ENCODE measurements at places on chromosomes 16 and 17.

- DNase-seq = no peak
These were observed 12.3 kb upstream of the FAM83G start for GRCh38 chr17:19016881-19017280.

DNA sequence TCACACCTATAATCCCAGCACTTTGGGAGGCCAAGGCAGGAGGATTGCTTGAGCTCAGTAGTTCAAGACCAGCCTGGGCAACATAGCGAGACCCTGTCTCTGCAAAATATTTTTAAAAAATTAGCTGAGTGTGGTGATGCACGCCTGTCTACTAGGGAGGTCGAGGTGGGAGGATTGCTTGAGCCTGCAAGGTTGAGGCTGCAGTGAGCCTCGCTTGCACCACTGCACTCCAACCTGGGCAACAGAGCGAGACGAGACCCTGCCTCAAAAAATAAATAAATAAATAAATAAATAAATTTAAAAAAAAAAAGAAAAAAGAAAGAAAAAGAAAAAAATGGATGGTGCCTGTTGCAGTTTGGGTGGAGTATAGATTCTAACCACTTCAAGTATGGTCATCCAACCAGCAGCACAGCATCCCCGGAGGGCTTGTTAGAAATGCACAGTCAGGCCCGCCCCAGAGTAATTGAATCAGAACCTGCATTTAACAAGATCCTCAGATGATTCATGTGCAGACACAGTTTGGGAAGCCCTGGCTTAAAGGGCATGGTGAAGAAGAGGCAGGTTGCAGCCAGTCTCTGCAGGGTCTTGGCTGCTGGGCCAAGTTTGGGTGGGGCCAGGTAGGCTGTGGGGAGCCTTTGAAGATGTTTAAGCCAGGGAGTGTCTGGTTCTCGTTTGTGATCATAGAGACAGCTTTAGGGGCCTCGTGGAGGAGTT lies 40.8 kb downstream of the MRC2 start:
- no peak for DNase-seq

- peak; percentile 6 for DNase-seq
These were observed 53.5 kb downstream of the SMURF2 start for GRCh38 chr17:64608571-64608981.

DNA sequence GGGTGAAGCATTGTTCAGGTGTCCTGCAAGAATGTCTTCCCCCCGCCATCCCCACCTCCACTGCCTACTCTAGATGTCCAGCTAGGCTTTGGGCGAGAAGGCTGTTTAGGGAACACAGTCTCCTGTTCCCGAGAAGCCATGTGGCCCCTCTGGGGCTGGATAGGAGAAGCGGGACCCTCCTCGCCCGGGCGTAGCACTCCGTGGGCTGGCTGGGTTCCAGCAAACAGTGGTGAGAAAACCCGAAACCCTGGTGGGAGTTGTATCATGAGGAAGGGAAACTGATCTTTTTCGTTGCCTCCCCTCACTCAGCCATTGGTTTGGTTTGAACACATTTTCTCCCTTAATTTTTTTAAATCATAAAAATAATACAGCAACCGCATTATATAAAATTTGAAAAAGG lies 56.6 kb downstream of the IRF8 start:
- DNase-seq = no peak

DNA sequence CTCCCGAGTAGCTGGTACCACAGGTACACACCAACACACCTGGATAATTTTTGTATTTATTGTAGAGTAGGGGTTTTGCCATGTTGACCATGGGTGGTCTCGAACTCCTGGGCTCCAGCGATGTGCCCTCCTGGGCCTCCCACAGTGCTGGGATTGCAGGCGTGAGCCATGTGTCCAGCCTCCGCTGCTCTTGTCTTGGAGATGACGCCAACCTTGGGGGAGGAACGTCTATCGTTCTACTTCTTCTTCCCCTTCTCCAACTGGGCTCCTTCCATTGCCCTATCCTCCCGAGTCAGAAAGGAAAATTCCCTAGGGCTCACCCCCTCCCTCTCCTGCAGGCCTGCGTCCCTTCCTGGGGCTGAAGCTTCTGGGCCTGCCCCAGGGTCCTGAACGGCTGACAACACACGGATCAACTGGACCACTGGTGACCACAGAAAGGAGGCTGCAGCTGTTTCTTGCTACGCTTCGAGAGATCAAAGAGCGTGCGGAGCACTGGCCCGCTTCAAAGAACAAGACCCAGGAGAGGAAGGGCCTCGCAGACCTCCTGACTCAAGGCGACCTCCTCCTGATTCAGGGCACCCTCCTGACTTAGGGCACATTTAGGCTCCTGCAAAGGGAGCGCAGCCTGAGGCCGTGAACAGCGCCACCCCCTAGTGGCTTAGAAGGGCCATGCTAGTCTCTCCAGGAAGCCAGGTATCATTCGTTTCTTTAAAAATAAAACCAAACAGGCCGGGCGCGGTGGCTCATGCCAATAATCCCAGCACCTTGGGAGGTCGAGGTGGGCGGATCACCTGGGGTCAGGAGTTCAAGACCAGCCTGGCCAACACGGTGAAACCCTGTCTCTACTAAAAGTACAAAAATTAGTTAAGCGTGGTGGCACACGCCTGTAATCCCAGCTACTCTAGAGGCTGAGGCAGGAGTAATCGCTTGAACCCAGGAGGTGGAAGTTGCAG lies 48.5 kb upstream of the HELZ start:
- peak; percentile 48 for DNase-seq

All from HT1080 (cell line).